Left colon (tissue), 2 donors: ENCODE measurements at places on chromosomes 5 and 9. TPM values are rescaled to one million over a fixed set of nuclear protein-coding genes. Genes with fewer than 3 reads are reported as not detected.

DNA sequence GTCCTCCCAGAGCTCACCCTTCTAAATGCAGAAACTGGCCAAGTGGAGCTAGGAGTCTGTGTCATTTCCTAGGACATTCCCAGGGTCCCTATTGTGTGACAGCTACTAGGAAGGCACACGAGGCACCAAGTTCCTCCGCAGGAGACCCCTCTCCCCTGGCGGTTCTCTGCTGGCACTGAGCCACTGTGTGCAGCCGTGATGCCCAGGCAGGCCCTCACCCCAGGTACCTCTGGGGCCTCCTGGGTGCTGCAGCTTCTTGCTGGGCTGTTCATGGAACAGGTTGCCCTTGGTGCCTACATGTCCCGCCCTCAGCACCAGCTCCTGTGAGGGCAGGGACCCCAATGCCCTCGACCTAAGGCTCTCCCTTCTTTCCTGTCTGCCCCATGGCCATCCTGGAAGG, 23.1 kb downstream of the MED10 start:
- no peak for DNase-seq

DNA sequence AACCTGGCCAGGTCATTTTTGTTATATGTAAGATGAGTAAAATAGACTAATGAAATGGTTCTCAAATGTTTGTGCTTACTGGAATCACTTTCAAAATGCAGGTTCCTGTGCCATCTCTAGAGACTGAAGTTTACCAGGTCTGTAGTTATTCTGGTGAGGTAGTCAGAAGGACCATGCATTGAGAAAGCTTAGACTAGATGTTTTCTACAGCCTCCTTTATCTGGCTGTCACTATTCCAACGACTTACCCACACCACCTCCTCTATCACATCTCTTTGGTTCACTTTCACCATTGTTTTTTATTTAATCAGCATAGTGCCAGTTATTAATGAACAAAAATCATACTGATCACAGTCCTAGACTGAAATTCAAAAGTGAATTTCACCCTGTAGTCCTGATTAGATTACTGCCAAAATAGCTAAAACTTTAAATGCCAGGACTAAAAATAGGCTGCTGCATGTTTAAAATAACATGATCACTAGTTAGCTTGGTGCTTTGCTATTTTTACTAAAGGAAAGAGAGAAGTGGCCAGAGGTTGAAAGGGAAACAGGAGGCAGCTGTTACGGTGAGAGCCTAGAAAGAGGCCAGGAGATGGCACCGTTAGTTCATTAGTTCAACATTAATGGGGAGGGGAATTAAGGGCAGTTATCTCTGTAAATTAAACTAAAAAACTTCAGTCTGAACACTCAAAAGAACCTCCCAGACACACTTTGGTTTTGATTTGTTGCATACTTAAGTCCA, 13.9 kb upstream of the FNIP1 start:
- DNase-seq, result no peak

- DNase-seq, result no peak
Observed at GRCh38 chr5:96146675-96147074, 185.0 kb upstream of the ELL2 start.

- no peak for DNase-seq
Observed at GRCh38 chr5:43523662-43524072, 8.7 kb upstream of the C5orf34 start.

The C5orf58 gene
- not detected for total RNA-seq

The ATOX1 gene
- 49.2 TPM for total RNA-seq

The TBCA gene
- 106 TPM for total RNA-seq
